HTR-8/SVneo (cell line): ENCODE measurements at places on chromosomes 2 and 18.

- no peak for DNase-seq
Measured at GRCh38 chr2:85753525-85754312, at the start of gene ATOH8. Gene ATOH8 (plus strand): TSS chr2:85753991. CDS start chr2:85754190, 199 bp downstream.

GRCh38 chr18:4017480-4017879 lies 437.6 kb downstream of the DLGAP1 start:
- DNase-seq, result peak; percentile 12

DNA sequence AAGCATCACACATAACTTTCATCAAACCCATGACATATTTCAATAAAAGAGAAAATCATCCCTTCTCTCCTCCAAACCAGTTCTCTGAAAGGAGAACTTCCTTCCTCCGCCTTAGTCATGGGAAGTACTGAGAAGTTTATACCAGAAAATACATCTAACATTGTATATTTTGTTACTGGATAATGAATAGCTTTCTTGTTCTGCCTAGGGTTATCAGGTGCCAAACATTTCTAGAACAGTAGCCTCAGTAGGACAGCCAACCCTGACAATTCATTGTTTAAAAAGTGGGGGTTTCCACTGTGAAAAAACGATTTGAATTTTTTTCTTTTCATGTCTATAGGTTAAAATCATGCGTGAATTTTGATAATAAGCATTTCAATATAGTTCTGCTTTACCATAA lies 16.0 kb upstream of the DAW1 start:
- no peak for DNase-seq

GRCh38 chr2:85713836-85714235 lies 19.7 kb downstream of the GNLY start:
- DNase-seq, result no peak

DNA sequence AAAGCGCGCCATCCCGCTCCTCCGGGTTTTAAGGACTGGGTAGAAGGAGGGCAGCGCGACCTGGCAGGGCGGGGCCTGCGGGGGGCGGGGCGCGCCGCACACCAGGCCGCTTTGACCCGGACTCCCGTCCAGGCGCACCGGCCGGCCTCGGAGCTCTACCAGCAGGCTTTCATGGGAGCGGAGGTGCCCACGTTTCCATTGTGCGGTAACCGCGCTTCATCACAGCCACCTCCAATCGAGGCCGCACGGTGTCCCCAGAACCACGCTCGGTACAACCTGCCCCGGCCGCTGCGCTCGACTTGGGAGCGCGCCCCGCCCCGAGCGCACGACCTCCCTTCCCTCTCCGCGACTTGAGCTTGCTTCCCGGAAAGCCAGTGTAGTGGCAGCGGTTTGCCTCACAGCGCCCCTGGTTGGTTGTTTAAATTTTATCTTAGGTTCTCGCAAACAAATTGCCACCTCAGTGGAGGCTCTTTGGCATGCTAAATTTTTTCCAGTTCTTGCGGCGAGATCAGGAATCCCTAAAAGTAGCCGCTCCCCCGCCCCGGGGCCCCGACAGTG lies 280 bp upstream of the CYP1B1 start:
- DNase-seq, result peak; percentile 60

- DNase-seq, result no peak
Measured at GRCh38 chr2:149653831-149654445, 66.4 kb upstream of the MMADHC start.

GRCh38 chr2:15082105-15083058 lies 449.9 kb downstream of the LRATD1 start:
- no peak for DNase-seq

DNA sequence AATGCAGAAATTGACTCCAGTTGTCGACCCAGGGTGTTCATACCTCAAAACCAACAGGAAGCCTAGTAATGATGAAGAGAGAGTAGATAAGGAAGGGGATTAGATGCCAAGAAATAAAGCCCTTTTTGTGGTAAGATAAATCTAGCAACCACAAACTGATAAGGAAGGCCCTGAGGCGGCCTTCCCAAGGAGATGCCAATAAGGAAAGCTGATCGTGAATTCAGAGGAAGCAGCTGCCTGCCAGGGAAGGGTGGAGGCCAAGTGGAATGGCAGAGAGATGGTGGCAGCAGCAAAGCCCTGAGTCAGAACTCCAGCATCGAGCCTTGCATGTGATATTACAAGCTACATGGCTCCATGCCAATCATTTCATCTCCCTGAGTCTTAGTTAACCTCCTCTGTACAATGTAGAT lies 126.3 kb downstream of the IRS1 start:
- peak; percentile 56 for DNase-seq

- no peak for DNase-seq
Measured at GRCh38 chr18:25050605-25051004, 301.4 kb downstream of the ZNF521 start.

GRCh38 chr2:149622343-149622742 lies 34.8 kb upstream of the MMADHC start:
- no peak for DNase-seq

GRCh38 chr2:240812301-240812680 lies 7.7 kb downstream of the KIF1A start:
- DNase-seq, result no peak

DNA sequence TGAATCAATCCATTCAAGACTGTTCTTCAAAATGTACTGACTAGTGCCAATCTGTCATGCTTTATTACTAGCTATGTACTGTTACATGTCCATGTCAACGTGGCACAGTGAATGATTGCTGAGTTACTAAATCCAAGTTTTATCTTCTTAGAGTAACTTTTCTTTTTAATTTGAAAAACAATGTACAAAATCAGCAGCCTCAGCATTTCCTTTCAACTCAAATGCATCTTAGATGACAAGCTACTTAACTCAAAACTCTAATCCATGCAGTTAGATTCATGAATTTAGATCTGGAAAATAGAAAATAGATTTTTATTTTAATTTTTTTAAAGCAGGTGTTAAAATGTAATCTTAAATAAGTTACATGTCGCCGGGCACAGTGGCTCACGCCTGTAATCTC lies 174.2 kb downstream of the CAPN13 start:
- no peak for DNase-seq

DNA sequence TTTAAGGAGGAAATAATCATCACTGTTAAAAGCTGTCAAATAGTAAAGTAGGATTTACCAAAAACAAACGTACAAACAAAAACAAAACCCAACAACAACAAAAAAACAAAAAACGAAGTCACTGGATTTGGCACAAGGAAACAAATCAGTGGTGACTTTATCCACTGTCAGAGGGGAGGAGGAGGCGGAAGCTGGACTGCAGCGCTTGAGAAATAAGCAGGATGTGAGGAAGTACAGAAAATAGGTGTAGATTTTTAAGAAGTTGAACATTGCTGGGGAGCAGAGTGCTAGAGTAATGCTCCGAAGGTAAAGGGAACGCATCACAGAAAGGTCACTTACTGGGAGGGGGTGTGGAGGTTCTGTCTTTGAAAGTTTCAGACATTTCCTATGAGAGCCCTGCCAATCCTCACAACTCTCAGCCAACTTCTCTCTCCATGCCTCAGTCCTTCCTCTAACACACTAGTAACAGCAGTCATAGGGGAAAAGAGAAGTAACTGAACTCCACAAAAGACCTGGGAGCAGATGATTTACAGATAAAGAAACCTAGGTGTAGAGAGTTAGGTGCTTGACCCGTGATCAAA lies 220.2 kb upstream of the SMAD7 start:
- DNase-seq, result no peak

- DNase-seq, result no peak
Measured at GRCh38 chr2:118689456-118689855, 158.0 kb downstream of the EN1 start.

- DNase-seq, result no peak
Measured at GRCh38 chr2:184799379-184799778, 201.1 kb downstream of the ZNF804A start.

- no peak for DNase-seq
Measured at GRCh38 chr2:100870652-100871531, 51.0 kb downstream of the NPAS2 start.

DNA sequence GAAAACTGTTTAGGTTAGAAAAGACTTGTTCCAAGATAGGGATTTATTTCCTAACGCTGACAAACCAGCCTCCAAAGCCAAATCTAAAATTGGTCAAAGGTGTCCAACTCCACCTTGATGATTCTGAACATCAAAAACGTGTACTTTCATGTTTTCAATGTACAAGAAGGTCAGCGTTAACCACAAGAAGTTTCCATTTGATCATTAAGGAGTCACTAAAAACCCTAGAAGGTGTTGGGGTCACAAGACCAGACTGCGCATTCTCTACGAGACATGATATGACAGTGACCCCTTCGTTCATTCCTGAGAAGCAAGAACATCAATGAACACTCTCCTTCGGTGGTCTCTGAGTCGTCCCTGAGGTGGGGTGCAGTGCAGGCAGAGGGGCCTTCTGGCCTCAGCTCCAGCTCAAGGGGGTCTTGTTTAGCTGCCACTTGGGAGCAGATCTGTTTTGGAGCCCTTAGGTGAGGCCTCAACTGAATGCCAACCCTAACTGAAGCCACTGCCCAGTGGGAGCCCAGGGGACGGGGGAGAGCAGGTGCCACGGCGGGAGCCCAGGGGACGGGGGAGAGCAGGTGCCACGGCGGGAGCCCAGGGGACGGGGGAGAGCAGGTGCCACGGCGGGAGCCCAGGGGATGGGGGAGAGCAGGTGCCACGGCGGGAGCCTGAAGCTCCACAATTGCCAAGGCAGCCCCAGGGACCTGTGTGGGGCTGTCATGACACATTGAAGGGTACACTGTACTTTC lies 55.2 kb downstream of the PARD6G start:
- no peak for DNase-seq

DNA sequence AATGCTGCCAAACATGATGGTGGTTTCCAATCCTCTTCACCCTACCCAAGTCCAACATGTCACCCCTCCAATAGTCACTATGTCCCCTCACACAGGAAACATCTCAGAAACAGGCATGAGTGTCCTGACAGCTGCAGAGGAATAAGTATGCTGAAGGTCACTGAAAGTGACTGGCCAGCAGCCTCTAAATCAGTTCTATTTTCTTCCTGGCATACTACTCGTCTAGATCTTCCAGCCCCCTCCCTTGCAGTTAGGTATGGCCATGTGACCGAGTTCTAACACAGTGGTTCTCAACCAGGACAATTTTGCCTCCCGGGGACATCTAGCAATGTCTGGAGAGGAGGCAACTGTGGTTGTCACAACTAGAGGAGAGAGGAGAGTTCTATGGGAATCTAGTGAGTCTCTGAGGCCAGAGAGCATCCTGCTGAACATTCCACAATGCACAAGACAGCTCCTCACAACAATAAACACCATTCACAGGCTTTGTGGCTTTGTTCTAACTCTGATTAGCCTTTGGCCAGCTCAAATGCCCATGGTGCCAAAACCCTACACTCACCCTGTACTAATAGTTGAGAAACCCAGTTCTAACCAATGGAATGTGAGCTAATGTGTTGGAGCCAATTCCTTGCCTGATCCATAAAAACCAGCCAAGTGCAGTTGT lies 12.6 kb upstream of the ID2 start:
- no peak for DNase-seq

- DNase-seq, result no peak
Measured at GRCh38 chr2:21083482-21083881, 39.6 kb upstream of the APOB start.

DNA sequence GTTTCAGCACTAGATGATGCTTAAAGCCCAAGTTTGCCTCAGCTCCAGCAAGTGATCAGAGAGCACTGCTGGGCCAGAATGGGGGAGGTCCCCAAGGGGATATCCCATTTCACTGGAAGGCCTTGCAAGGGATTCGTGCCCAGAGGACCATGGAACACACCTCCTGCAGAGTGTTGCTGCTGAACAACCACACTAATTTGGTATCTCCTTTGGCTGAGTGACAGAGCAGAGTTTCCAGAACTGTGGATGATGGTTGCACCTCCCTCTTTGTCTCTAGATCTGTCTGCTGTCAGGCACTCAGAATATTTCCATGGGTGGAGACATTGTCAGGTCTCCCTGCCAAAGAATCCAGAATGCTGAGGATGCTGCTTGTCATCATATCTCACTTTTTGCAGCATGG lies 484.8 kb upstream of the NETO1 start:
- no peak for DNase-seq

DNA sequence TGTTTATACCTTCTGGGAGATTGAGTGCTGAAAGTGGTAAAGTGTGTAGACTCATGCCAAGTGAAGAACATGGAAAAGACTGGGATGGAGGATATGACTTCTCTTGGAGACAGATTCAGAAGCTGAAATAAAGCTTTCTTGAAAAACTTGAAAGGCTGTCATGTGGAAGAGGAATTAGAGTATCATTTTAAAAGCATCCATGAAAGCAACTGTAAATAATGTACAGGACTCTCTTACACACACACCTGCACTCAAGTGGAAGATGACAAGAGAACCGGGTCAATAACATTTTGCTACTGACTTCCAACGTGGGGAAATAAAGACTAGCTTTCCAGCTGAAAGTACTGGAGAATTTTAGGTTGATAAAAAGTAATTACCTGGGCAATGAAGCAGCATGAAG lies 658.2 kb downstream of the TDRD15 start:
- DNase-seq, result no peak
